ENCODE measurements at places on chromosomes 5 and 9.
A peak's percentile ranks its signal among the peaks of the same experiment; 100 is the strongest.

- H3K4me3 ChIP-seq: peak overlapping the region; percentile 94
- H3K36me3 ChIP-seq: no peaks in the 10 kb centered on the region
- H3K4me1 ChIP-seq: peaks cover 5% of the 10 kb centered on the region
- H3K27me3 ChIP-seq: no peaks in the 10 kb centered on the region
- H3K27ac ChIP-seq: peak overlapping the region; percentile 100
Measured at GRCh38 chr9:5629312-5630080, 589 bp downstream of the RIC1 start.

GRCh38 chr5:86974955-86975354 lies 292.7 kb upstream of the RASA1 start:
- no peak overlapping the region for H3K27ac ChIP-seq
- H3K4me3 ChIP-seq: no peak overlapping the region
- no peaks in the 10 kb centered on the region for H3K4me1 ChIP-seq
- H3K36me3 ChIP-seq: no peaks in the 10 kb centered on the region

- no peaks in the 10 kb centered on the region for H3K4me1 ChIP-seq
- no peaks in the 10 kb centered on the region for H3K27me3 ChIP-seq
- H3K4me3 ChIP-seq: no peak overlapping the region
- DNase-seq: peak; percentile 33
- no peak overlapping the region for H3K27ac ChIP-seq
Measured at GRCh38 chr5:112757468-112758208, 20.0 kb downstream of the APC start.

GRCh38 chr9:105157171-105157583 lies 87.3 kb upstream of the SLC44A1 start:
- no peaks in the 10 kb centered on the region for H3K36me3 ChIP-seq
- no peak overlapping the region for H3K27ac ChIP-seq
- no peak overlapping the region for H3K4me3 ChIP-seq
- DNase-seq: no peak
- no peaks in the 10 kb centered on the region for H3K27me3 ChIP-seq

DNA sequence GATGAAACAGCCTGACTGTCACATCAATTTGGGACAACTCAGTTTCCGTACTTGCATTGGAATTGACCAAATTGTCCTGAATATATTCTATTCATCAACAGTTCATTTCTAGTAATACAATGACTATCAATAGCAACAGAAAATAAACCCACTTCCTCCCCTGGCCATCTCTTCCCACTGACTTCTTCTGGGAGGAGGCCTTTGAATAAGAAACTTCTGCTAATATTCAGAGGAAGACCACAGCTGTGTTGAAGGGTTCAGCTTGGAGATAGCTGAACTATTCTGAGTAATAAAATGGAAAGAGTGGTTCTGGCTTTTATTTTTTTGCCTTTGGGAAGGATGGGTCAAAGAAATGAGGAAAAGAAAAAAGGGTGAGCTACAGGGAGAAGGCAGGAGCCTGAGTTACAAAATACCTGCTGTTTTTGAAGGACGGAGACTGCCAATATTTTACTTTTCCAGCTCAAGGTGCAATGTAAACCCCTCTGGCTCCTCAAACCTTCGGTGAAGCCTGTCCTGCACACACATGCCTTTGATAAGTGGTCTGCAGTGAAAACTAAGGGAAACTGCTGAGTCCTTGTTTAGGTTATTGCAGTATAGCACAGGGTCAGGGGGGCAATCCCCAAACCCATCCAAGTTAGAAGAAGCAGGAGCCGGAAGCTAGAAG lies 29.9 kb downstream of the FYB1 start:
- no peaks in the 10 kb centered on the region for H3K36me3 ChIP-seq
- H3K4me3 ChIP-seq: no peak overlapping the region
- H3K27me3 ChIP-seq: no peaks in the 10 kb centered on the region
- H3K4me1 ChIP-seq: no peaks in the 10 kb centered on the region
- no peak for DNase-seq

DNA sequence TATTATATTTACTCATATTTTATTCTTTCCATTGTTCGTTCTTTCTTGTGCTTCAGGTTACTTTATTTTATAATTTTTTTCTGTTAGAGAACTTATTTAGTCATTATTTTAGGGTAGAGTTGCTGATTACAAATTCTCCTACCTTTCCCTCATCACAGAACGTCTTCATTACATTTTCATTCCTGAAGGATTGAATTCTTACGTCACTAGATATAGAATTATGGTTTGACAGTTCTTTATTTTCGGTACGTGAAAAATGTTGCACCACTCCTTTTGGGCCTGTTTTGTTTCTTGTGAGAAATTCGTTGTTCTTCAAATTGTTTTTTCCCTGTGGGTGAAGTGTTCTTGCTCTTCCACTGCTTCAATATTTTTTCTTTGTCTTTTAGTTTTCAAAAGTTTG lies 20.8 kb upstream of the OR2S2 start:
- H3K27me3 ChIP-seq: peaks cover 2% of the 10 kb centered on the region
- no peaks in the 10 kb centered on the region for H3K36me3 ChIP-seq
- no peak for DNase-seq
- no peak overlapping the region for H3K4me3 ChIP-seq

GRCh38 chr5:155554500-155554899 lies 540.9 kb downstream of the KIF4B start:
- H3K4me1 ChIP-seq: no peaks in the 10 kb centered on the region
- no peak for DNase-seq
- H3K36me3 ChIP-seq: no peaks in the 10 kb centered on the region
- no peak overlapping the region for H3K4me3 ChIP-seq
- H3K27ac ChIP-seq: no peak overlapping the region

DNA sequence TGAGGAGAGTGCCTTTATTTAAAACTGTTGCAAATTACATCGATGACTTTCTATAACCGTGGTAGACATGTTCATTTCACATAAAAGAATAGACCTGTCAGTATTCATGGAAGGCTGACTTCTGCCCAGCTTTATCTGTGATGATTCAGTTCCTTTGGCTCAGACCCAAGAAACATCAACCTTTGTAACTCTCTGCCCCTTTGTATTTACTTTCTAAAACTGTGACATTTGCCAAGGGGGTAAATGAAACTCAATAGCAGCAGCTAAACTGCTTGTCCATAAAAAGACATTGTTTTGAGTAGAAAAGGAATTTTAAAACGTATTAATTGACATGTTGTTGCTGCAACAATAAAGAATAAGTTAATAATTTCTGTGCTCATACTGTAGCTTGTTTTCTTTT lies 137.8 kb upstream of the ANKH start:
- no peaks in the 10 kb centered on the region for H3K27me3 ChIP-seq
- H3K27ac ChIP-seq: no peak overlapping the region
- H3K4me3 ChIP-seq: no peak overlapping the region
- no peak for DNase-seq
